WERI-Rb-1 (cell line): ENCODE measurements at places on chromosomes 11 and 22.
A peak's percentile ranks its signal among the peaks of the same experiment; 100 is the strongest.

DNA sequence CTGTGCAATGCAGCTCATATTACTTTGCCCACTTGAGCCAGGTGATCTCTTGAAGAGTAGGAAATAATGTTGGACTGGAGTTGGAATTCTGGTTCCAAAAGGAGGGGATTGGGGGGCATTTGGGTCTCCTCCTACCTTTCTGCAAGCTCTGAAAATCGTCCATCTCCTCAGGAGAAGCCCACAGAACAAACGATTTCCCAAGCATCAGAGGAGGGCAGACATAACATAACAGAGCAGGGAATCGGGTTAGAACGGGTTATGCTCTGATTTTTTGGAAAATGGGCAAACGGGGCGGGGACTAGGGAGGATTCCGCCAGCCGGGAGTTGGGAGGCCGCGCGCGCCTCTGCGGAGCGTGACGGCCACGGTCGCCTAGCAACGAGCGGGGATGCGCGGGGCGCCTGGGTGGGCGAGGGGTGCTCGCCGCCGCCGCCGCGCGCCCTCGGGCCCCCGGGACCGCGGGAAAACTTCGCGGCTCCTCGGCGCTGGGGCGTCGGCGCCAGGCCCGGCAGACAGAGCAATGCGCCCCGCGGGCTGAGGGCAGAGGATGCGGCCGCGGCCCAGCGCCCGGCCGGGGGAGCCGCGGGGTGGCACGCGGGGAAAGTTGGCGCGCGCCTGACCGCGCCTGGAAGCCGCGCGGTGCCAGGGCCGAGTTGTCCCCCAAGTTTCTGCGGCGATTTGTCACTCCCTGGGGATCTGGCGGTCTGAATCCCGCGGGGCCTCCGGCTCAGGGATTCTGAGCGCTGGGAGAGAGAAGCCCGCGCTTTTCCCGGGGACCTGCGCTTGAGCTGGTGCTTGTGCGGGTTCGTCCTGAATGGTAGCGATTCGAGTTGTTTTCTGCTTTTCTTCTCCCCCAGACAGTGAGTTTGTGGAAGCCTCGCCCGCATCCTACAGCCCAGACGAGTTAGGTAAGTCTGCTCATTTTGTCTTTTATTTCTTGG lies 27.8 kb upstream of the AMOTL1 start:
- peak; percentile 63 for DNase-seq

DNA sequence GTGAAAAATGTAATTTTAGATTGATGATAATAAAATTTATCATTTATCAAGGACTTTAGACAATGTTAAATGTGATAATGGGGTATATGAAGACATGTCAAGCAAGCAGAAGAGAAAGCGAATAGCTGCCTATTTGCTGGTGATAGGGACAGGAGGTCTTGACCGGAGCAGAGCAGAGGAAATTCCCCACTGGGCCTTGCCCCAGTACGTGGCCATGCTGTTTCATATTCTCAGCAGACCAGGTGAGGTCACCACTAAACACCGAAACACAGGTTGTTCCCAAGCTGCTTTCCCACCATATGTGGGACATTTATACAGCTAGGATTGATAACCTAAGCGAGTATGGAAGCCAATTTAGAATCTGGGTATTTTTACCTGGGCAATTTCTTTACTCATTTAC lies 1629.6 kb downstream of the FAM181B start:
- no peak for DNase-seq

DNA sequence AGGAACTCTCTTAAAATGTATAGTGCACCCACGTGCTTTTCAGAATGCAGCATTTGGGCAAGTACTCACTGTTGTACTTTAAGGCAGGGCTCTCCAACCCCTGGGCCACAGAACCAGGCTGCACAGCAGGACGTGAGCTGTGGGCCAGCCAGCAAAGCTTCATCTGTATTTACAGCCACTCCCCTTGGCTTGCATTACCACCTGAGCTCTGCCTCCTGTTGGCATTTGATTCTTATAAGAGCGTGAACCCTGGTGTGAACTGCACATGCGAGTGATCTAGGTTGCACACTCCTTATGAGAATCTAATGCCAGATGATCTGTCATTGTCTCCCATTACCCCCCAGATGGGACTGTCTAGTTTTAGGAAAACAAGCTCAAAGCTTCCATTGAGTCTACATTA lies 3.0 kb downstream of the C11orf58 start:
- no peak for DNase-seq

GRCh38 chr11:74866557-74866956 lies 82.3 kb downstream of the XRRA1 start:
- no peak for DNase-seq

DNA sequence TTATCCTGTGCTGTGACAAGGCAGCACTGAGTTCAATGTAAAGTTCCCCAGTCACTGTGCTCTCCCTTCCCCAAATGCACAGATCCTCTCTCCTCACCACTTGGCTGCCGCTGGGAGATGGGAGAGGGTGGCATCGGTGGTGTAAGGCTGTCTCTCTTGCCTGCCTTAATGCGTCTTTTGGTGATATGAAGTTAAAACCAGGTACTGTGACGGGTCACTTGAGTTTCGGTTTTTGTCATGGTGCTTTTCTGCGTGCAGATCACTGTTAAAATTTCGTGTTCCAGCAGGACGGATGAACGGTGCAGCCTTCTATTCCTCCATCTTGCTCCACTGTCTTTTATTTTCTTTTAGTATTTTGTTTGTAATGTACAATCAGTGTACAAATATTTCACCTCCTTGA lies 18.6 kb downstream of the GLB1L2 start:
- DNase-seq, result no peak

DNA sequence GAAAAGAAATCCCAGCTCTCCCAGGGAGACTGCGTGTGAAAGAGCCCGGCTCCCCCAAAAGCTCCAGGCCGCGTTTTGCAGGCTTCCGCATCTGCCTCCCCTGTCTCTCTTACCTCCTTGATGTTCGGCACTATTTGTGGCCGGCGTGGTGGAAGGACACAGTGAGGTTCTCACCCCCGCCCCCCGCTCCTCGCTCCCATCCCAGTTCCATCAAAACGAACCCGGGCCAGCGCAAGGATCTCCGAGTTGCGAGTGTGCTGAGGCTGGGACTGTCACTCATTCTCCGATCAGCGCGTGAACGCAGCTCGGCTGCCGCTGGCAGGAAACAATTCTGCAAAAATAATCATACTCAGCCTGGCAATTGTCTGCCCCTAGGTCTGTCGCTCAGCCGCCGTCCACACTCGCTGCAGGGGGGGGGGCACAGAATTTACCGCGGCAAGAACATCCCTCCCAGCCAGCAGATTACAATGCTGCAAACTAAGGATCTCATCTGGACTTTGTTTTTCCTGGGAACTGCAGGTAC lies at the start of gene NCAM1:
TSS of gene NCAM1 (plus strand) at position 275 of the 523 bp plus-strand sequence.
- peak; percentile 98 for DNase-seq

DNA sequence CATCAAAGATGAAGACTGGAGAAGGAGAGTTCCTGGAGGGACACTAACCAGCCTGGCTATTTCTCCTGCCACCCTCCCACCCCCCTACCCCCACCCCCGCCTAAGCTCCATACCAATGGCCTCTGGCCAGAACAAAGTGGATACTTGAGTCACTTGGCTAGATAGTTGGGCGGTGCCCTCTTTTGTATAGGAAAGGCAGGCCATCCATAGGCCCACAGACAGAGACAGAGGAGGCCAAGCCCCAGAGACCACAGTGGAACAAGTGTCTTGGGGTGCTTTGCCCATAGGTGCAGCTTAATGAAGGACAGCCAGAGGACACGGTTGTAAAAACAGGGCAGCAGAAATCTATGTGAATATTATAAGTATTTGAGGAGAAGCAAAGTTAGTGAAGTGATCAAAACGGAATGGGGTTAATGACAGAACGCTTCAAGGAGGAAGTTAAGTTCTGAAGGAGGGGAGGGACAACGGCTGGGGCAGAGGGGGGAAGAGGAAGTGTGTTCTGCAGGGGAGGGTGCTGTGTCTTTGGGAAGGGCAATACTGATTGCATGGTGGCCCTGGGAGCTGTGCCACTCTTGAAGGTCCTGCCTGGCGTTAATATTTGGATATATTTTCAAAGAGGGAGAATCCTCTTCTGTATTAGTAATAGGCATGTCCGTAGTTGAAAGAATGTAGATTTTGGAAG lies 32.7 kb downstream of the FLI1 start:
- no peak for DNase-seq

DNA sequence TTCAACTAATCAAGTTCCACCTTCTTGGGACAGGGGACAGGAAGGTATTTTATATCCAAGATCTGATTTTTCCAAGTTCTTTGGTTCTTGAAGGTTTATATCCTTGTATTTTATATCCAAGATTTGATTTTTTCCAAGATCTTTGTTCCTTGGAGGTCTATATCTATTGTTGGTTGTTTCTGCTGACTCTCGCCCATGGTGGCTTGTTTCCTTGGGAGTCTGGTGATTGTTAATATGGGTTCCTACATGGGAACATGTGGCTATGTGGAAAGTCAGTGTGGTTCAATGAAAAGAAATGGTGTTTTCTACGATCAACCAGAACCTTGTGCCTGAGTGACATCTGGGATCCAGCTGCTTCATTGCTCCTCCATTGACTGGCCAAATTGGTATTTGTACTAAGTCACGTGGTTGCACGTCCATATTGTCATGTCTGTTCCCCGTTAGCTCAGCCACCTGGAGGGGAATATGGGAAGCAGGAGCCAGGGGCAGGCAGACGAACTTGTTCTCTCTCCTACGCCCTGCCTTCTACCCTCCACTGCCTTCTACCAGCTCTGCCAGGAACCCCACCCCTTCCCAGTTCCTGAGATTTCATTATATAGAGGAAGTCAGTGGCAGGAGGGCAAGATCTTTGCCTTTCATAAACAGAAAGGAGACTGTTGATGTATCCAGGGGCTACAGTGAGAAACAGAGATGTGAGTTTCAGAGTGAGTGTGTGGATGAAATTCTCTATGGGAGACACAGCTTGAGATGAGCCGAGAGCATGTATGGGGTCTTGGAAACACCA lies 11.1 kb upstream of the CSF2RB start:
- no peak for DNase-seq

- DNase-seq, result peak; percentile 96
Measured at GRCh38 chr22:50507991-50508884, at the start of gene NCAPH2. TSS of gene NCAPH2 (plus strand) at chr22:50508224. CDS start at chr22:50508338, 114 bp downstream.

DNA sequence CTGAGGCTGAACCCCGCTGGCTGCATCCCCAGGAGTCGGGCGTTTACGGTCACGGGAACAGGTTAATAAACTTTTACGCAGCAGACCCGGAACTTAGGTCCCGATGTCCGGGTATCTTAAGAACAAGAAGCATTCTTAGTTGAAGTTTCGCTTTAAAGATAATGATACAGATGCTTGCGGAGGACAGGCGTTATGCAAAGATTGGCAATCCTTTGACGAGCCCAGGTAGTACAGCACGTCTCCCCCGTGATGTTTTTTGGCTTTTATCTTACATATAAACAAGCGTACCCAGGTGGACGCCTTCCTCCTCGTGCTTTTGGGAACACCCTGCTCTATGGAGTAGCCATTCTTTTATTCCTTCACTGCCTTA lies 871 bp upstream of the TOLLIP start:
- no peak for DNase-seq

- DNase-seq, result no peak
Measured at GRCh38 chr11:23684701-23685100, 812.2 kb upstream of the LUZP2 start.

- no peak for DNase-seq
Measured at GRCh38 chr11:38089726-38090125, 1491.7 kb upstream of the RAG2 start.

DNA sequence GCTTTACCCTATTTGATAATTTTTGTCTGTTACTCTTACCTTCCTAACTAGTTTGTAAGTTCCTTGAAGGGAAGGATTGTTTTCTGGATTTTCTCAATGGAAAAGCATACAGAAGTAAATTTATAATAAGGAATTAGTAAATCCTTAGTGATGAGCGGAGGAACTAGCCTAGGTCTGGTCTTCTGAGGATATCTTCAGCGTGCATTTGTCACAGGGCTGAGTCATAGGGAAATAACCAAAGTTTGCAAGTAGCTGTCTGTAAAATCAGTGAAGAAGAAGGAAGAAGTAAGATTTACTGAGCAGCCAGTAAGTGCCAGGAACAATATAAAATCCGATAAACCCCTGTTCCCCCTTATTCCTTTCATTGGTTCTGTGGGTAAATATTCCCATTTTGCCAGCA lies 162.7 kb upstream of the SORL1-AS1 start:
- no peak for DNase-seq

- no peak for DNase-seq
Measured at GRCh38 chr11:120590472-120590871, 78.9 kb downstream of the GRIK4 start.

- DNase-seq, result no peak
Measured at GRCh38 chr11:104918113-104918824, 20.0 kb upstream of the CASP12 start.

DNA sequence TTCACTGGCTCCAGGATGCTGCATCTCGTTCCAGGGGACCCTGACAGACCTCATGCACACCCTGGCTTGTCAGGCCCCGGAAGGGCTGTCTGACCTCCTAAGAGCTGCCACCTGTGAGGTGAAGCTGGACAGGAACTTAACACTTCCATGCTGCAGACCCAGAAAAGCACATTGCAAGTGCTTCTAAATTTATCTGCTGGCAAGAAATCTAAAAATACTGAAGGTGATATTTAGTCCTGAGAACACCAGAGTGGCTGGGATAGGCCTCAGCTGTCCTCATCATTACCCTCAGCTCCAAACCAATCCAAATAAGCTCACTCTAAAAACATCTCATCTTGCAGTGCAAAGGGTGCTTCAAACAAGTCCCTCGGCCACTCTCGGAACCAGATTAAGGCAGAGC lies 46.7 kb downstream of the ABTB2 start:
- no peak for DNase-seq
